Adrenal gland (tissue), 19 donors: ENCODE measurements at places on chromosomes 16 and 17. TPM values are rescaled to one million over a fixed set of nuclear protein-coding genes. Genes with fewer than 3 reads are reported as not detected.

- H3K27ac ChIP-seq, result no peak overlapping the region
- DNase-seq, result peak; percentile 77
- no peaks in the 10 kb centered on the region for H3K27me3 ChIP-seq
- H3K36me3 ChIP-seq, result no peaks in the 10 kb centered on the region
- H3K4me1 ChIP-seq, result no peaks in the 10 kb centered on the region
Measured at GRCh38 chr17:46003907-46004748, 5.1 kb downstream of the STH start.

Gene TBX21
- 0.55 TPM for total RNA-seq

Gene TP53TG3F
- 0.11 TPM for total RNA-seq

Gene LRRC36
- not detected for total RNA-seq

Gene KRT24
- total RNA-seq, result not detected
